Posterior cingulate gyrus (tissue), 11 donors: ENCODE measurements at places on chromosomes 3 and 15.
A peak's percentile ranks its signal among the peaks of the same experiment; 100 is the strongest.

DNA sequence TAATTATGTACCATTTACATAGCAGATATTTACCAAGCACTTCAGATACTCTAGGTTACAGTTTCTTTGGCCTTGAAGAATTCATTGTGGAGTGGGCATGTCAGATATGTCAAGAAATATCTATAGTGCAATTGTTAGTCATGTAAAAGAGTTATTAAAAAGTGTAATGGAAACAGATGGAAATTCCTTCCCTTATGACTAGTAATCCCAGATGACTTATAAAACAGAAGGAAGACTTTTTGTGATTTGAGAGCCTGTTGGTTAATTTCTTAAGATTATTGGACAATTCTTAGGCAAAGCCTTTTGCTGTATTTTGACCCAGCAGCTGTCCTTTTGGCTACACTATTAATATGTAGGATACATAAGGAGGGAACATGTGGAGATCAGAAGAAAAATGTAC is 708.9 kb upstream of the NECTIN3 start:
- DNase-seq, result no peak

DNA sequence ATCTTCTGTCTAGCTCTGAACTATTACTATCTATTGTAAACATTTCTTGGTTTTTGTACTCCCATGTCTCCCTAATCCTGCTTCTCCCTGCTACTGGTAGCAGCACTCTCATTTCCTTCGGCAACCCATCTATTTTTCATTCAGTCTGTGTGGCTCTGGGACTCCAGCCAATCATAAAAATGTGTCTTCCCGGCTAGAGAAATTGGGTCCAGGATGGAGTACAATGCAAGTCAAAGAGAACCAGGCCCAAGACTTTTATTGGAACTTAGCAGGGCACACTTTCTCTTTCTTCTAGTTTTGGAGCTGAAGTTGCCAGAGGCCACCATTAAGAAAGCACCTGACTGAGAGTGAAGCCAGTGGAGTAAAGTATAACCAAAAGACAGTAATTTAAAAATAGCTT is 22.8 kb upstream of the ARHGEF26 start:
- no peak for DNase-seq

DNA sequence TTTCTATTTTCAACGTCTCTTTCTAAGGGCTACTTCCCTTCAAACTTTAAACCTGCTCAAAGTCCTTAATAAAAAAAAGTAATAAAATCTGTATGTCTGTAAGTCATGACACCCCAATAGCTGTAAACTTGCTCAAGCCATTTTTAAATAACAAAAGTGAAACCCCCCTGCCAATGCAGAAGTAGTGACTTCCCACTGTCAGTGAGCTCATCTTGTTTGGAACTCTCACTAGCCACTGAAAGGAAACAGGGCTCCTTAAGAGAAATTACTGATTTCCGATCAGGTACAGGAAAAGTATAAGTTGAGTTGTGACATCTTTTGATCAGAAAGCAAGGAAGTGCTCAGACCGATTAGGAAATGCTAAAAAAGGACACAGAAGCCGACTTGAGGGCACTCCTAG is 27.6 kb upstream of the GPR171 start:
- DNase-seq, result no peak

DNA sequence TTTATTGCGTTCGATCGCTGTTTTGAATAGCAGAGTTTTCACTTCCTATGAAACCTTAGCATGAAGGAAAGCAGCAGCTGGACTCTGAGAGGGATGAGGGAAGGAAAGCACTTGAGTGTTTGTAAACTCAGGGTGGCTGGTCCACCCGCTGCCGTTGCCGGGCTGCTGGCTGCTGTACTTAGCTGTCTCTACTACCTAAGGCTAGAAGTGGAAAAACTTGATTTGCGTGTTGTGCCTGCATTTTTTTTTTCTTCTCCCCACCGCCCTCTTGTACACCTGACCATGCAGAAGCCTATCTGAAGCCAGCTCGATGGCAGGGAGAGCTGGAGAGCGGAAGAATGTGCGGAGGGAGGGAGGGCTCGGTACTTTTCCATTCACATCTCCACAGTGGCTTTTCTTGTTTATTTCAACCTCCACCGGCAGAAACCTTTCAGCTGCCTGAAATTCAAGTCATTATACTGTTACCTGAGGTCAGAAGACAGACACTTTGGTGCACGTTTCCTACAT is 4.8 kb upstream of the BCL6 start:
- DNase-seq, result no peak

DNA sequence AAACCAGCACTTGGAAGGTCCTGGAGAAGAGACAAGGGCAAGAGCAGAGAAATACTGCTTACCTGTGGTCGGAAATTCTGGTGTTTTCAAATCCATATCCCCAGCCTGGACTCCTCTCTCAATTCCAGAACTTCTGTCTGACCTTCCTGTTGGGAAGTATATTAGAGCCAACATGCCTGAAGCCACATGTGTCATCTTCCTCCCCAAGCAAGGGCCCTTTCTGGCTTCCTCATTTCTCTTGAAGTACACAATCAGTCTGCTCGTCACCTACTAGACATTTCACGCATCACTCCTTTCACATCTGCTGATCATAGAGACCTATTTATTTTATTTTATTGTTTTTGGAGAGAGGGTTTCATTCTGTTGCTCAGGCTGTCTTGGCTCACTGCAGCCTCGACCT is 8.4 kb downstream of the PARP14 start:
- DNase-seq, result no peak

DNA sequence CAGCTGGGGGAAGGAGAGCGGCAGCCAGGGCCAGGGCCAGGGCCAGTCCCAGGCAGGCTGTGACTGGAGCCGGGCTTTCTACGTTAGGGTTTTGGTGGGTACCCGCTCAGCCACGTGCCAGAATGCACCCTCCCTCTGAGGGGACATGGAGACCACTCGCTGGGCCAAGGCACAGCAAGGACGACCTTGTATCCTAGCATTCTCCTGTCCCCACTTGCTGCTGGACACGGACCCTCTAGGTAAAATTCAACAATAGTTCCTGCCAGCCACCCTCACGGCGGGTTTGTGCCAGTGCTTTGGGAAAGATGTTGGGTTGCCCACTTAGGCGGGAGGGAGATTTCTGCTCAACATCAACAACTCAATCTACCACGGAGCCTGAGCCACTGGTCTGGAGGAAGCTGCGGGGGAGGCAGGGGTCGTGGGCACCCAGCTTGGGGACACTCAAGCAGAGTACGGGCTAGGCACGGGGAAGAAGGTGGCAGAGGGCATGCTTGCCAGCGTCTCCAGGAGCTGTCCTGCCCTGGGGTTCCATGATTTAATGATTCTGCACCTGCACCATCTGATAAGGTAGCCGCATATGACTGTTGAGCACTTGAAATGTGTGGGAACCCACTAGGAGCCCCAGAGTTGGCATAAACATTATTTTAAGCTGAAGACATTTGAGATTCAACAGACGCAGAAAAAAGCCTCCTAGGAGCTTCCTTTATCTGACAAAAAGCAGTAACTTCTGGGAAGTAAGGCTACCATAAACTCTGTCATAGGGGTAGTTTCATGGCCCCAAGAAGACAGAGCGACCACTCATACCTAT is 22.5 kb upstream of the C15orf39 start:
- DNase-seq, result peak; percentile 62
